ENCODE measurements at places on chromosomes 5 and 9. TPM values are rescaled to one million over a fixed set of nuclear protein-coding genes. Genes with fewer than 3 reads are reported as not detected.

TTC23L gene
- total RNA-seq = not detected

NR2F1 gene
- 71.5 TPM for total RNA-seq

- no peak for DNase-seq
Observed at GRCh38 chr5:123389794-123390193, 33.4 kb downstream of the CEP120 start.

ARID3C gene
- total RNA-seq = not detected

DNA sequence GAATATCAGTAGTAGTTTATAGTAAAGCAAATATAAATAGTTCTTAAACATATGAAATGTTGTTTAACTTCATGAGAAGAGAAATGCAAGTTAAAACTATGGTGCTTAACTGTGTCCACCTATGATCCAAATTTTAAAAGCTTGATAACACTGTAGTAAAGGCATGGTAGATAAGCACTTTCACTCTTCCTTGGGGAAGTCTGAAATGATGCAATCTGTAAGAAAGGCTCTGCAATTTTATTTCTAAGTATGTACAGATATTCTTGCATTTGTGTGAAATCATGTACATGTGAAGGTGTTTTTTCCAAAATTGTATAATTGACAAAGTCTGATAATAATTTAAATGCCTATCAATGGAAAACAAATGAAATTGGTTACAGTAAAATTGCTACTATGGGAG lies 66.9 kb downstream of the SYK start:
- no peak for DNase-seq

CDC25C gene
- not detected for total RNA-seq

GRCh38 chr9:115367780-115368525 lies 250.0 kb upstream of the TNC start:
- DNase-seq = no peak

DNA sequence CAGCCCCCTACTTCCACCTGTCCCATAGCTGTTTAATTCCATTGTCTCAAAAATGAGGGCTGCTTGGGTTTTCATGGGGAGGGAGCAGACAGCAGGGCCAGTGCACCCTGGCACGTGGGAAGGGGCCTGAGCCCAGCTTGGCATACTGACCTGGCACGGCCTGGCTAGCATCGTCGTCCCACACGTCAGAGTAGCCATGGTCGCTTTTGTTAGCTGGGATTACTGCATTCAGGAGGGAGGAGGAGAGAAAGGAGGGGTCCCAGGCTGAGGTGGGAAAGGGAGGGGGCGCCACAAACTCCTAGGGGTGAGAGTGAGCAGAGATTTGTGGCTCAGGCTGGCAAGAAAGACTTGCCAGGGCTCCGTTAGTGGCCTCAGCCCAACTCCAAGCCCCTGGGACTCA lies 21.1 kb upstream of the CYSTM1 start:
- DNase-seq = no peak

GRCh38 chr9:84839541-84839940 lies 170.0 kb downstream of the NTRK2 start:
- DNase-seq = no peak

MCTP1 gene
- total RNA-seq = 37.5 TPM

- no peak for DNase-seq
Observed at GRCh38 chr5:180053061-180053602, 18.4 kb downstream of the RNF130 start.

DNA sequence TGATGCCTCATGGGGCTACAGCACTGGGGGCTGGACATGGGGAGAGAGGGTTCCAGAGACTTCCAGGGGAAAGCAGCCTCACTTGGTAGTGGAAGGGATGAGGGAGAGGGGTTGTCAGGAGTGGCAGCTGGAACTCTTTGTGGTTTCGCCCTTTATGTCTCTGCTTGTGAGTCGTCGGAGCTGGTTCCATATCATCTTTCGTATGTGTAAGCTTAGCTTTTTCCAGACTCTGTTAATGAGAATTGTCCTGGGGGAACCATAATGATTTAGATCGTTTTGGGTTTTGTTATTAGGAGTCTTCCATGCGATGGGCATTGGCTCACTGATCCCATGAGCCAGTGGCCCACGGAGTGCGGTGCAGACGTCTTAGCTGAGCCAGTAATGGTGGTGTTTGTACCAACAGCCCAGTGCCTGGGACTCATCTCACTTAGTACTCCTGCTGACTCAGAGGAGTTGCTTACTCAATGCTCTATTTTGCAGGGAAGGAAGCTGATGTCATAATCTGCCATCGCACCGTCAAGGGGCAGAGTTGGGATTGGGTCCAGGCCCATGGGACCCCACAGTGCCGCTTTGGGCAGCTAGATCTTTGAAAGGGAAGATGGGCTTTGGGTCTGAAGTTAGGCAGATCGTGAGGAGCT lies 48.5 kb downstream of the NEK6 start:
- DNase-seq = no peak

- DNase-seq = no peak
Observed at GRCh38 chr5:99019254-99019653, 90.4 kb upstream of the CHD1 start.

C9 gene
- total RNA-seq = not detected

DNA sequence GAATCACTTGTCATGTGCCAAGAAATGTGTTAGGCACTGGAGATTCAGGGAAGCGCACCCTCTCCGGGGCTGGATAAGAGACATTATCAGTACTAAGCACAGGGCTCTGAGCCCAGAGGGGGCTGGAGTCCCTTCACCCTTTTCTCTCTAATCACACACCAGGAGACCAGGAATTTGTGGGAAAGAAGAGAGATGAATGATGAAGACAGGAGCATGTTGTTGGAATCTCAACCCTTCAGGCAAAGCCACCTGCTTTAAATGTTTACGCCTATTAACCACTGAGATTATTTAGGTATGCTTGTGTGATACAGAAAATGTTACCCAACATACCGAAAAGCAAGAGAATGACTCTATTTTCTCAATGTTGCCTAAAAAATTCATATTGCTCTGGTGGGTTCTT lies 119.8 kb downstream of the ENTREP1 start:
- DNase-seq = no peak

GRCh38 chr5:37771731-37772130 lies 68.1 kb downstream of the GDNF start:
- DNase-seq = no peak

DNA sequence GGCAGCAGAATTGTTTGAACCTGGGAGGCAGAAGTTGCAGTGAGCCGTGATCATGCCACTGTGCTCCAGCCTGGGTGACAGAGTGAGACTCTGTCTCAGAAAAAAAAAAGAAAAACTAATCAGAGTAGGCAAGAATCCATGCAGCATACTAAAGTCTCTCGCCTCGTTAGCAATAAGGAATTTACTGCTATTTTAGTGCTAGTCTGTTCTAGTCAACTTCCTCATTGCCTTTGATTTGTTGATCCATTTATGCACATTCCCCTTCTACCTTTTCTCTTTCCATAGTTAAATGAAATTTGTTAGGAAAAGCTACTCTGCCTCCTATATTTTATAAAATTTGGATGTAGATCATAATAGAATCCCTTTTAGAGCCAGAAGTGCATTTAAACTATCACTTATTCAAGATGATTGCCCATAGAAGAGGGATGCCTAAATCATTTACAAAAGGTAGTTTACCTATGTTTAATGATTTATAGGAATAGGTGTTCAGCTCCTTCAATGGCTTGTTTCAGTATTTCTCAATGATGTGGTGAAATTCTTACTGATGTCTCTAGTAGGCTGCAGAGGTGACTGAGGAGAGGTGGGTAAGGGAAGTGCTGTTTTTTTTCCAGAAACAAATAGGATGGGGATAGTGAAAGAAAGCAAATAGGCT lies 1.9 kb downstream of the LRRC19 start:
- no peak for DNase-seq

- no peak for DNase-seq
Observed at GRCh38 chr5:39948341-39948740, 523.6 kb upstream of the DAB2 start.

- DNase-seq = no peak
Observed at GRCh38 chr9:131197160-131197911, 72.0 kb downstream of the NUP214 start.

- no peak for DNase-seq
Observed at GRCh38 chr9:101462558-101462957, 27.0 kb upstream of the ALDOB start.

DNA sequence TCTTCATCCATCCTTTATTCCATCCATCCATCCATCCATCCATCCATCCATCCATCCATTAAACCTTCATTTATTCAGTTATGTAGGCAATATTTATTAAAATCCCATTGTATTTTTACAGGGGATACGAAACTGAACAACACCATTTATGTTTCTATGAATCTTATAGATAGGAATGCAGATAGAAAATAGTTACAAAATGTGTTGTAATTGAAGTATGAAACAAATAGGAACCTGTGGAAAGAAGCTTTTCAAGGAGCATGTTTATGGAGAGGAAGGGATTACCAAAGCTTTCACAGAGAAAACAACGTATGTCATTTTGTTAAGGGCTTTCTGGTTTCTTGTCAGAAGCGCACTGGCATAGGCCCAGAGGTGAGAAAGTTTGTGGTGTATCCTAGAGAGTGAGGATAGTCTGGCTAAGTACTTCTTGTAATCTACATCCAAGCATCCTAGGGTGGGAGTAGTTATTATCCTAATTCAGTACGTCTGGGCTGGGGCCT lies 184.0 kb downstream of the CNTLN start:
- no peak for DNase-seq

DNA sequence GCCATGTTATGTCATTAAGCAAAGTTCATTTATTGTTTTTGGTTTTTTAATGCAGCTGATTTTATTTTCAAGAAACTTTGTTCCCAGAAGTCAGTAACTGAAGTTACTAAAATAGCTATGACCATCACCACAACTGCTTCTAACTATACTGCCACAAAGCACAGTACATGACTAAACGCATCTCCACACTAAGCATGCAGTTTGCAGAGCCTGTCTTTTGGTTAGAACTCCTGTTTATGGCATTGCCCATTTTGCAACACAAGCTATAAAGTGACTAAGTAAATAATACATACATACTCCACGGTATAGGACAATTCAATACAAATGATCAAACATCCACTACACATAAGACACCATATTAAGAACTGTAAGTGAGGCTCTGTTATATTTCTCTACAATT lies 109.7 kb downstream of the MLLT3 start:
- no peak for DNase-seq

DNA sequence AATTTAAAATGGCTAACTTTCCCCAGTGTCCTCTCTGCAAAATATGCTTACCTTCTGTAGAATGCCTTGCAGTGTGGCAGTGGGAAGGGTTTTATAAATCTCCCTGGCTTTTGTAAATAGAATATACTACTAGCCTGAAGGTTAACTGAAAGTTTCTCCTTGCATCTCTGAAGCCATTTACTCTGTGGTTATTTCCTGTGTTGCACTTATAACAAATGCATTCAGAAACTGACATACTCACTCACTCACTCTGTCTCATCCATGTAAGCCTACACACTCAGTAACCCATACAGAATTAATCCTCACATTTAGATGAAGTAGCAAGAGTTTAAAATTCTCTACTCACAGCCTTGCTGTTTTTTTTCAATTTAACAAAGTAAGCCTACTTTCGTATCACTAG lies 87.1 kb upstream of the SH3GL2 start:
- no peak for DNase-seq

- DNase-seq = no peak
Observed at GRCh38 chr5:72163349-72163983, 56.2 kb downstream of the MAP1B start.

ARHGEF28 gene
- total RNA-seq = 9.4 TPM

PLPP1 gene
- 304 TPM for total RNA-seq

GRCh38 chr9:116274293-116274692 lies 120.7 kb downstream of the PAPPA start:
- no peak for DNase-seq

- DNase-seq = no peak
Observed at GRCh38 chr9:20703146-20703545, 19.1 kb downstream of the FOCAD start.

- DNase-seq = no peak
Observed at GRCh38 chr5:67299231-67299735, 102.7 kb upstream of the CD180 start.

MELK gene
- total RNA-seq = 0.77 TPM

DNA sequence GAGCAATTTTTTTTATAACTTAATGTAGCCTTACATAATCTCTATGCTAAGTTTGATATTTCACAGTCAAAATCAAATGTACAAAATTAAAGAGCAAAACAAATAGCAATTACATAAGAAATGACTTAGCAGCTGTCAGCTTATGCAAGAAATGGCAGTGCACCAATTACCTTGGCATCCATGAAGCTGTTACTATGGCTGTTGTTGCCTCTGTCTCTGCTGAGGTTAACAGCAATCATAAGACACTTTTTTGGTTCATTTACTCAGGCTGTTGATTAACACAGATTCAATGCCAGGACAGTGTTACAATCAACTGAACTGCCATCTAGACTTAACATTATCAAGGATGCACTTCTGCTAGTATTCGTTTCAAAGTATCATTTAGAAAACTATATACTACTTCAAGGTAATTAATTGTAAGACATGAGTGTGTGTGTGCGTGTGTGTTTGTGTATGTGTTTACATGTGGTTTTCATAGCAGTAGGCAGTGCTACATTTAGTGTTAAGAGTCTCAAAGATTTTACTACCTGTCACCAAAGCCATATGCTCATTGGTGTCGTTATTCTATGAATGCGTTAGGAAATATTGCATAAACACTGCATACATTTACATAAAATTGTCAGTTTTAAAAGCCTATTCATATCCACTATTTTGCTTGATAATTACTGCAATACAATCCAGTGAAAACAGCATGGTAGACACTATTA lies 1084.2 kb upstream of the COX7C start:
- no peak for DNase-seq

SHISAL2B gene
- not detected for total RNA-seq
